ENCODE measurements at places on chromosomes 12 and 14.

DNA sequence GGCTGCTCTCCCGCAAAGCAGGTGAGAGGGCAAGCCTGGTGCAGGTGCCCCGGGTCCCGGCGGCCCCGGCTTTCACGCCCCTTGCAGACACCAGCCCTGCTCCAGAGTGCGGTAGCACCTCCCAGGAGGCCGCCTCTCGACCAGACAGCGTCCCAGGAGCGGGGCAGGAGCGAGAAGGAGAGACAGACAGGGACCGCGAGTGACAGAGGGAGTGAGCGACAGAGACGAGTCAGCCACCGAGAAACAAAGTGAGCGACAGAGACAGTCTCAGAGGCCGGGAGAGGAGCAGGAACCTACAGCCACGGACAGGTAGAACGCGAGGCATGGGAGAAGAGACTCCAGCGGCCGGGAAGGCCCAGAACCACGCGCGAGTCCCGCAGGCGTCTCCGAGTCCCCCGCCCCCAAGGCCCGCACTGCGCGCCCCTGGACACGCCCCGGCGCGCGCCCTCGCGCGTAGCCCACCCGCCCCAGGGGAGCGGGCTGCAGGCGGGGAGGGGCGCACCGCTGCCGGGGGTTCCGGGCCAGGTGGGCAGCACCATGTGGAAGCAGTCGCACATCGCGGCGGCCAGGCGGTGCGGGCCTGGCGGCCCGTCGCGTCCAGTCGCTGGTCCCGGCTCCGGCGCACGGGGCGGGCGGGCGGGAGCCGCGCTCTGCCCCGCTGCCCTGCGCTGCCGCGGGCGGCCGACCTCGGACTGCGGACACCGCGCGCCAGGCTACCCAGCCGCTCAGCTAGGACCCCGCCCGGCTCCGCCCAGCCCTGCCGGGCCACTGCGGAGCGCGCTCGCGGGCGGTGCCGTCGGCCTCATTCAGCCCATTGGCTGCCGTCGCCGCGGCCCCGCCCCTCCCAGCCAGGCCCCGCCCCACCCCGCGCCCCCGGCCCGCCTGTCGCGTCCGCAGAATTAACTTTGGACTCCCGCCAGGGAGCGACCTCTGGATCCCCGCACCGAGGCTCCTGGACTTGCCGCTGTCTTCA, at the start of gene AHNAK2:
Gene AHNAK2 (minus strand): TSS at position 694 of the 973 bp plus-strand sequence. CDS start 137 bp downstream, at position 557.
- no peak for DNase-seq

GRCh38 chr12:129681830-129682229, 222.0 kb downstream of the TMEM132D start:
- DNase-seq = no peak

- DNase-seq = no peak
Measured at GRCh38 chr12:88921890-88922532, 341.7 kb upstream of the KITLG start.

GRCh38 chr12:105418229-105418628, 87.7 kb downstream of the C12orf75 start:
- DNase-seq = no peak

DNA sequence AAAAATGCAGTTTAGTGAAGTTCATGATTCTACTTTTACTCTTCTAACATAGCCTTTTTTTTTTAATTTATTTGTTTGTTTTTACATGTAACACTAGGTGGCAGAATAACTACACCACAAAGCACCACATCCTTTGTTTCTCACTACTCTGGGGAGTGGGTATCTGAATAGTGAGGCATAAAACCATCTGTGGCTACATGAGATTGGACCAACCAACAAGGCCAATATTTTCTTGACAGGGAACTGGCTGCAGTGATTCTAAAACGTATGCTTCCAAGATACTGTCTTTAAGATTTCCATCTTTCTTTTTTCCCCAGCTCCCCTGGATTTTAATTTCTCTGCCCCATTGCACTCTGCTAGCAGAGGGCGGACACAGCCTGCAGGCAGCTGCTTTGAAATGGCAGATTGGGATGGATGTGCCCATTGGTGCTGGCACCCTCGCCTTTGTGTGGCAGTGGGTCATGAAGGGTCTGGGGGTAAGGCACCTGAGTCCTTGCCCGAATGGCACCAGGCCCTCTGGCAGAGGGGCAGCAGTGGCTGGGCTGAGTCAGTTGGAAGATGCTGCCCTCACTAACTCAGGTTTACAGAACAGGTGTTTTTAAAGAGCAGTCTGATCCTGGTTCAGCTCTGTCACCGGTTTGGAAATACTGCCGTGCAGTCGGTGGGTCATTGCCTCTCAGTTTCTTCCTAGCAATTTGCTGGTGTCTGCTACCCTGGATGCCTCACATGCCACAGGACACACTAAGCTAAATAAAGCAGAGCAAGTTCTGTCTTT, 429.1 kb downstream of the RAD51B start:
- DNase-seq = no peak

DNA sequence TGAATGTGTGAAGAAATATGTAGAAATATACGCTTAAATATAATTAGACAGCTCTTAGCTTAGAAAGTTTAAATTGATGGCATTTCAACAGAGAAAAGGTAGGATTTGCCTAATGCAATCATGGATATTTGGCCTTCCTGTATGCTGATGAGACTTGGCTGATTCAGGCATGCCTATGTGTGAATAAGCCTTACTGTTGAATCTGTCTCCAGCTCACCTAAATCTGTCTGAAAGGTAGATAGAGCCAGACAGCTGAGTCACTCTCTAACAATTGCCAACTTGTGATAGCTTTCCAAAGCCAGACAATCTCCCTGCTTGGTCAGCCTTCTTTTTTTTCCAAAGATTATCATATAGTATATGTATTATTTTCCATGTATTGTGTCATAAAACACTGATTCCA, 92.8 kb upstream of the FLRT2 start:
- DNase-seq = no peak

GRCh38 chr12:4569261-4569660, 7.3 kb downstream of the DYRK4 start:
- no peak for DNase-seq

DNA sequence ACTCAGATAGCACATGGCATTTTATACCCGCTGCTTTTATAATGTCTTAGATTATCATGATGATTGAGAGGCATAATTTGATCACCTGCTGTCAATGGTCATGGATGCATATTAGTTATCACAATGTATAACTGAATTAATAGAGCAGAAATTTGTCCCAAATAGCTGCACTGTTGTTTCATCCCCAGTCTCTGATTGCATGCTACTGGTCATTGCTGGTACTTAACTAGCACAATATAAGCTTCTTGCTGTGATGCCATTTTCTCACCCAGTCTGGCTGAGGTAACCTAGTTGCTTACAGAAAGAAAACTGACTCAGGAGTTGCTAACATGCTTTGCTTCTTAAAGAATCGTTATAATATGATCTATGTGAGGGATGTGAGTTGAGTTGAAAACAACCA, 76.8 kb upstream of the PLEKHA5 start:
- DNase-seq = no peak

- no peak for DNase-seq
Measured at GRCh38 chr14:52023518-52023917, 34.2 kb downstream of the RTRAF start.

GRCh38 chr14:102971836-102972606, 49.6 kb downstream of the AMN start:
- no peak for DNase-seq

GRCh38 chr14:68592948-68593556, 199.8 kb downstream of the ZFP36L1 start:
- no peak for DNase-seq

GRCh38 chr12:130796985-130797686, 41.9 kb downstream of the STX2 start:
- peak; percentile 23 for DNase-seq

GRCh38 chr14:76236172-76237130, 84.7 kb downstream of the GPATCH2L start:
- no peak for DNase-seq

GRCh38 chr14:36346052-36346451, 25.6 kb upstream of the MBIP start:
- DNase-seq = no peak

GRCh38 chr12:66713984-66714383, 35.1 kb upstream of the GRIP1 start:
- no peak for DNase-seq

- no peak for DNase-seq
Measured at GRCh38 chr14:69750495-69750894, 16.4 kb upstream of the SRSF5 start.

DNA sequence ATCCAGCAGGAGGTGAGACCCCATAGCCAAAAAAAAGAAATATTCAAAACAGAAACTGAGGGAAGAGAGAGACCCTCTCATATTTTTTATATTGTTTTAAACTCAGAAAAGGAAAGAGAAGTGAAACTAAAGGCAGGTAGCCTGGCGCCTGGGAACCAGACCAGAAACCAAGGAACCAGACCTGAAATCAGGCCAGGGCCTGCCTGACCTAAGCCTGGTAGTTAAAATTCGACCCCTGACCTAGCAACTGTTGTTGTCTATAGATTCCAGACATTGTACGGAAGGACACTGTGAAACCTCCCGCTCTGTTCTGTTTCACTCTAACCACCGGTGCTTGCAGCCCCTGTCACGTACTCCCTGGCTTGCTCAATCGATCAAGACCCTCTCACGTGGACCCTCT, 38.5 kb upstream of the CD163 start:
- DNase-seq = no peak

GRCh38 chr14:45705940-45706534, 453.0 kb upstream of the MIS18BP1 start:
- DNase-seq = no peak

- DNase-seq = no peak
Measured at GRCh38 chr12:118064608-118065007, 3.6 kb upstream of the WSB2 start.

GRCh38 chr14:79570648-79571047, 640.7 kb downstream of the DIO2 start:
- no peak for DNase-seq

DNA sequence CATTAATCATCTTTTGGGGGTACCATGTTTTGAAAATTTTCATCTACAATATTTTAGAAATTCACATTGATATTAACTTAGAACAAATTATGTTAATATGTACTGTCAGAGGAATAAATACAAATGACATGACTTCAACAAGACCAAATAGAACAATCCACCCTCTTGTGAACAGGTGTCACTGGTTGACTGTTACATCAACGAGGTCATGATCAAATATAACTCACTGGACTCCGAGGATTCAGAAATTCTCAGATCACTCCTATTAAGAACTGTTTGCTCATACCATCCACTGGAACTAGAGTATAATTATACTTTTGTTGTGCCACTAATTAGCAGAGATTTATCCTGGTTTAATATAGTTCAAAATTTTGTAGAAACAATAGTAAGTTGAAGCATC, 318.8 kb downstream of the PRKD1 start:
- DNase-seq = no peak

- no peak for DNase-seq
Measured at GRCh38 chr12:47698055-47698454, 7.8 kb downstream of the RPAP3 start.

DNA sequence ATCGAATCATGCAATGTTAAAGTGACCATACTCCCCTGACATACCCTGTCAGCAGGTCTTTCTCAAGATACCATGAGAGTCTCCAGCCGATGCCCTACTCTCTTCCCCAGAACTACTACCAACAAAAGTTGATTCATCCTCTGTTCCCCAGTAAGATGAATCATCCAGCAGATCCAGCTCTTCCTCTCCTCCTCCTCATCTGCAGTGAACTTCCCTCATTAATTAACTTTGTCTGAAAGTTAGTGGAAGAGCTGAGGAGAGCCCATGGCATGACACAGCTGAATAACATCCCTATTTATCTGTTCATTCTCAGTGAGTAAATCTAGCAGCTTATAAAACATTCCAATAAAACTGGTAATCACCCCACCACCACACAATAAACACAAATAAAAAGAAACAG, 213.4 kb downstream of the EGLN3 start:
- DNase-seq = no peak

GRCh38 chr12:79162147-79162772, 297.7 kb downstream of the SYT1 start:
- no peak for DNase-seq

DNA sequence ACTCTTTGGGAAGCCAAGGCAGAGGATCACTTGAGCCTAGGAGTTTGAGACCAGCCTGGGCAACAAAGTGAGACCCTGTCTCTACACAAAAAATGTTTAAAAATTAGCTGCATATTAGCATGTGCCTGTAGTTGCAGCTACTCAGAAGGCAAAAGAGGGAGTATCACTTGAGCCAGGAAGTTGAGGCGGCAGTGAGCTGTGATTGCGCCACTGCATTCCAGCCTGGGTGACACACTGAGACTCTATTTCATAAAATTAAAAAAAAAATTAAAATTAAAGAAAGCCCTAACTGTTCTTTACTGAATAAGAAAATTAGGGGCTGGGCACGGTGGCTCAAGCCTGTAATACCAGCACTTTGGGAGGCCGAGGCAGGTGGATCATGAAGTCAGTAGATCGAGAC, 27.0 kb downstream of the SENP1 start:
- no peak for DNase-seq

Measured in stimulated activated CD8-positive, alpha-beta memory T cell treated with anti-CD3 and anti-CD28 coated beads, Interleukin-7, amount 100 ng/mL, for 48 hours (primary cell).